ENCODE measurements at places on chromosomes 3 and 15.

DNA sequence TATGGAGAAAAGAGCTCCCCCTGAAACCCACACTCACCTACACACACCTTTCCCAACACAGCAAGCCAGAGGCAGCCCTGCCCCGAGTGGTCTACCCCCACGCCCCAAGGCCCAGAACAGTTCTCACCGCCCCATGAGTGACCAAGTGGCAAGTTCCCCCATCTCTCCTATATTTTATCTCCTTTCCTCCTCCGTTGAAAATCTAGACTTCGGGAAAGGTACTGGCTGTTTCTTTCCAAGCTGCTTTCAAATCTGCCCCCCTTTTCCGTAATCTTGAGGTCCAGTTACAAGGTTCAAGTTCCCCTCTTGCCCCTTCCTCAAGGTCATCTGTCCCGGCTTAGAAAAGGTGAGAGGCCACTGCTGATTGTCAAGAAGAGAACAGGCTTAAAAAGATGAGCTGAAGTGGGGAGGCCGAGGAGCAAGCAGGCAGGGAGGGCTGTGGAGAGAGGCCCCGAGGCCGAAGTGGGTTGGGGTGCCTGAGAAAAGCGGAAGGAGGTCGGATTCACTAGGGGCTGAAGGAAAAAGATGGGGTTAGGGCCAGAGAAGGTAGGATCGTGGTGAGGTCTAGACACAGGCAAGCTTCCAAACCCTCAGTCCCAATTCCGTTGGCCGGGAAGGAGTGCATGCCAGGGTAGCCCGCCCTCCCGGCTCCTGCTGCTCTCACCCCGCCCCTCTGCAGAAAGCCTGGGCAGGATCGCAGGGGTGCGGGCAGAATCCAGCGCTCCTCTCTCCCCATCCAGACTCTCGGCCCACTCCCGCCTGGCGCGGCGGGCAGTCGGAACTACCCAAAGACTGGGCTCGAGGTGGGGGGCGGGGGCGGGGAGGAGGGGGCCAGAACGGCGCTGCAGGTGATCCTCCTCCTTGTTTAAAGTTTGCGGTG is 1.7 kb downstream of the SEMA5B start:
- DNase-seq, result no peak

GRCh38 chr3:30614943-30615342 is 8.5 kb downstream of the TGFBR2 start:
- no peak for DNase-seq

DNA sequence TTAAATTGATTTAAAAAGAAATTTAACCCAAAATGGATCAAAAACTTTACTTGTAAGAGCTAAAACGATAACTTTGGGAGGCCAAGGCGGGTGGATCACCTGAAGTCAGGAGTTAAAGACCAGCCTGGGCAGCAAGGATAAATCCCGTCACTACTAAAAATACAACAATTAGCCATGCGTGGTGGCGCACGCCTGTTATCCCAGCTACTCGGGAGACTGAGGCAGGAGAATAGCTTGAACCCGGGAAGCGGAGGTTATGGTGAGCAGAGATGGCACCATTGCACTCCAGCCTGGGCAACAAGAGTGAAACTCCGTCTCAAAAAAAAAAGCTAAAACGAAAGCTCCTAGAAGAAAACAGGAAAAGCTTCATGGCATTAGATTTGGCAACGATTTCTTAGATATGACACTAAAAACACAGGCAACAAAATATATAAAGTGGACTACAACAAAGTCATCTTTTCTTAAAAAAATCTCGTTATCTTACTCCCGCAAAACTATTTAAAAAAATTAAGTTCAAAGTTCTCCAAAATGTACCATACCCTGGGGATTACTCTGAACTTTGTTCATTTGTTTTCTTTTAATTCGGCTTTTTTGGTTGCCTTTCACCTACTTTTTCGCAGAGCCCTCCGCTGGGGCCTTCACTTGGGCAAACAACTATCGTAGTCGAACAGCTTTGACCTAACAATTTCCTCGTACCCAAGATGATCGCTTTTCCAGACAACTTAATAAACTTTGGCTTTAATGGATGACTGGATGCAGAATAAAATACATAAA is 2.9 kb downstream of the HDDC3 start:
- no peak for DNase-seq

GRCh38 chr3:135078283-135078682 is 283.2 kb downstream of the EPHB1 start:
- no peak for DNase-seq

DNA sequence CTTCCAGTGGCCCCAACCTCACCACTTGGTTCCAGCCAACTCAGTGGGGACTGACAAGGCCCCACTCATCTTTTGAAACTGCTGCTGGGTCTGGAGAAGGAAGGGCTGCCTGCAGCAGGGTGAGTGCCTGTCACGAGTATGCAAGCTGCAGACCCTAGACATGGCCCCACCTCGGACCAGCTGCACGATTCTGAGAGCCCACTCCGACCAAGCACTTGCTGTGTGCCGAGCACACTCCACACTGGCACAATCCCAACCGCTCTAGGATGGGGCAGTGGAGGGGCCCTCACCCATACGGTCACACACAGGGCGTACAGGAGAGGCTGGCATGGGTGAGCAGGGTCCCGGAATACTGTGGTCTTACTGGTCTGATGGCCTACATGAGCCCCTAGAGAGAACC is 8.0 kb upstream of the PLXND1 start:
- no peak for DNase-seq

DNA sequence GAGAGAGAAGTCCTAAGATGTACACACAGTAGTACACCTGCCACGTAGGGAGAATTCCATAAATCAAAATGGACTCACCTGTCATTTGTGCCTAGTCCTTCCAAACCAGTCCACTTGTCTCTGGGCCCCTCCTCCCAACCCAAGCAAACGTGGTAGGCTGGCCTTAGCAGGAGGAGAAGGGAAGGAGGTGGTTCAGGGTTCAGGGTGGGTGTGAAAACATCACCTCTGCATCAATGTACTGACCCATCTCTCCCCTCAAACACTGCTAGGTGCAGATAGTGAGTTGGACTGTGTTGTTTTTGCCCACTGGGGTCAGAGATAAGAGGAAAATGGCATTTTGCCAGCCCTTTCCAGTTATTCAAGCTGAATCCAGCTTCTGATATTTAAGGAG is 99.3 kb downstream of the MME start:
- no peak for DNase-seq

DNA sequence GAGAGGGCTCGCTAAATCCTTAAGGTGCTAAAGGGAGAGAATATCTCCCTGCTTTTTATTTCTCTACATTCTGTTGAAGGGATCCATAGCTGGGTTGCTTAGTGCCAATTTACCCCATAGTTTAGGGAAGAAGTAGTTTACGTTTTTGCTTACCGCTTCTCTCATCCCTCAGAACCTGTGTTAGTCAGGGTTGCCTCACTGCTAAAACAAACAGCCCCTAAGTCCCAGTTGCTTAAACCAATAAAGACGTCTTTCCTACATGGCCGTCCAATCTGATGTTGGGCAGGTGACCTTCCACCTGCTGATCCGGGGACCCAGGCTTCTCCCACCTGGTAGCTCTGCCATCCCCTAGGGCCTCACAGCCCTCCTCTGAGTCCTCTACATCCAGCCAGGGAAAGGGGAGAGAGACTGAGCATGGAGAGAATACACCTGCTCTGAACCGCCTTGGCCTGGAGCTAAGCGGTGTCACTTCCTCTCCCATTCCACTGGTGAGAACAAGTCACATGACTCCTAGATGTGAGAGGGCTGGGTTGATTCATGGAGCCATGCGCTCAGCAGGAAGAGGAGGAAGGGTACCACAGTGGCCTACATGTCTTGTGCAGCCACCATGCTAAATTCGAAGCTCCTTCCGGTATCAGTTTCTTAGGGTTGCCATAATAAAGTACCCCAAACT is 26.3 kb downstream of the DNASE1L3 start:
- no peak for DNase-seq

- no peak for DNase-seq
Measured at GRCh38 chr3:158152186-158152585, 42.3 kb downstream of the RSRC1 start.

DNA sequence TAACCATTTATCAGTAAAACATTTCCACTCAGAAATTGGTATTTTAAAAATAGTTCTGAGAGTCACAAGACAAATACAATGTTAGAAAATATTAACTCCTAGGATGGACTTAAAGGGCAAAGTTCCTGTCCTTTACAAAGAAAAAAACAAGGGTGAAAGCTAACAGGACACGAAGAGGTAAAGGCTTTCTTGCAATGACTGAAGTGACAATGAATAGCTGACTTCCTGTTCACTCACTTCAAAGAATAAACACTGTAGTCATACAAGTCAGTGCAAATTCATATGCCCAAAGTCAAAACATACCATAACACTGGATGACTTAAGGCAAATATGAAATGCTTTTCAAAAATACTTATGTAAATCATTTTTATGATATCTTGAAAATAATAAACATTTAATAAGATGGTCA is 1389.8 kb upstream of the ALCAM start:
- DNase-seq, result no peak

- no peak for DNase-seq
Measured at GRCh38 chr3:79521221-79521848, 246.5 kb downstream of the ROBO1 start.

DNA sequence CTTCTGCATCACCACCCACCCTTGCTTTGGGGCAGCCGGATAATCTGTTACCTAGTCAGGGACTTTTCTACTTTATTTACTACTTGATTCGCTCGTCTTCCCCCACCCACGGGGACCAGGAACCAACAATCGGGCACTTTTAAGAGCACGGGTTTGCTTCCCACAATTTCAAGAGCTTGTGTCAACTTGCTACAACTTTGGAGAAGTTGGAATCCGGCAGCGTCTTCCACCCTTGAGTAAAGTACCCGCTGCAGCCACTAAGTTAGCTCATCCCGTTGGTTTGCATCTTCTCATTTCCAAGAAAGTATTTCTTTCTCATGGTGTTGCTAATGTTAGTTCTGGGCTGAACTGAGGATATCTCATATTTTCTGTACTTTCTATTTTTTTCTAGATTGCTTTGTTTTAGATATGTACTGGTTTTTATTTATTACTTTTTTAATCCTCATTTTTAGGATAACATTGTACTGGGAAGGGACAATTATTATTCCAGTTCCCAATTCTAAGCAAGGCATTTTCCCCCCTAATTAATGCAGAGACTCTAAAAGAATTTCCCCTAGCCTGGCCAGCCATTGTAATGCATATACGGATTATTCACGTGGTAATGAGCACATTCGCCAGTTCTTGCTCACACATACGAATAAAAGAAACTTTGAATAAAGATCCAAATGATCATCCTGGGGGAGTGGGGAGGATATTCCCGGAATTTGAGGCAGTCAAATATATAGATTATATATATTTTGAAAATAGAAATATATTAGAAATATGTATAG is 4.0 kb downstream of the SOX2 start:
- no peak for DNase-seq

GRCh38 chr3:134464064-134464688 is 21.6 kb downstream of the ANAPC13 start:
- no peak for DNase-seq

GRCh38 chr3:46102780-46103130 is 75.5 kb upstream of the XCR1 start:
- DNase-seq, result no peak

GRCh38 chr3:64368257-64369020 is 143.2 kb upstream of the PRICKLE2 start:
- no peak for DNase-seq

GRCh38 chr15:40878785-40879184 is 4.8 kb upstream of the RHOV start:
- no peak for DNase-seq
